ENCODE measurements at places on chromosomes 6 and 20.

DNA sequence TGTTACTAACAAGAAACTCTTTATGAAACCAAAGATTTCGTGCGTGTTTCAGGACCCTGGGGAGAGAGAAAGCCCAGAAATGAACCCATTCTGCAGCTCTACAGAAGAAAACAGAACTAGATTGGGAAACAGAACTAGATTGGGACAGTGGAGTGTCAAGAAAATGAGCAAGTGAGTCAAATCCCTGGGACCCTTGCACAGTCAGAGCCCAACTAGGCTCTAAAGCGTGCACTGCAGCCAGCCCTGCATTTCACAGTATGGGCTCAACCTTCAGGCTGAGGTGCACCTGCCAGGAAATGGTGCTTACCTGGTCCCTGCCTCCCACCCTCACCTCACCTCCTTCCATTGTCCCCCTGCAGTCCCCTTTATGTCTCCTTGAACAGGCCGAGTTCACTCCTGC lies 39.7 kb downstream of the BFSP1 start:
- no peak for DNase-seq

GRCh38 chr6:152399399-152399798 lies 237.8 kb downstream of the SYNE1 start:
- DNase-seq, result no peak

DNA sequence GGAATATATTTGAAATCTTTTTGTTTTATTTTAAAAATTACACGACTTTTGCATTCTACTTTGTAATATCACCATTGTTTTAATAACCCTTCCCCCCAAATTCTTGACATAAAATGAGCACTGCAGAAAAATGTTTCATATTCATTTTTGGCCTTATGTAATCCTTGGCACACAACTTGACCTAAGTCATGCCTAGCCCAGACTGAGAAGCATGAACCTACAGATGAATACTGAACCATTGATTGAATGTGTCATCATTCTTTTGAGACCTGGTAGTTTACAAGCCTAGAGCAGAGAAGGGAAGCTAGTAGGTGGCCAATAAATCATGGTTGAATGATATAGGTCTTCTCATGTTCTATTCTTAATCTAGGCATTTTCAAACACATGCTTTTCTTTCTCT lies 89.4 kb upstream of the EDN1 start:
- DNase-seq, result no peak

DNA sequence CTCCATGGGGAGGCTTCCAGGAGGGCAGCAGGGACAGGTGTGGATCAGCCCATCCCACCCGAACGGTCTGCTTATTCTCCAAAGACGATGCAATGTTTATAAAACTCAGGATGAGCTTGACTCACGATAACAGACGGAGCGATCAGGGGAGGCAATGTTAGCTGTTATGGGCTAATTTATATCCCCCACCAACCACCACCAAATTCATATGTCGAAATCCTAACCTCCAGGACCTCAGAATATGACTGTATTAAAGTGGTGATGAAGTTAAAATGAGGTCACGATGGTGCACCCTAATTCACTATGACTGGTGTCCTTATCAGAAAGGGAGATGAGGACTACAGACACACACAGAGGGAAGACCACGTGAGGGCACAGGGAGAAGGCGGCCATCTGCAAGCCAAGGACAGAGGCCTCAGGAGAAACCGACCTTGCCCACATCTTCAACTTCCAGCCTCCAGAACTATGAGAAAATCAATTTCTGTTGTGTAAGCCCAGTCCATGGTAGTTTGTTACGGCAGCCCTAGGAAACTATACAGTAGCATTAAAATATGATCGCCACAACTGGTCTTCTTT lies 7.0 kb downstream of the ADTRP start:
- DNase-seq, result no peak

DNA sequence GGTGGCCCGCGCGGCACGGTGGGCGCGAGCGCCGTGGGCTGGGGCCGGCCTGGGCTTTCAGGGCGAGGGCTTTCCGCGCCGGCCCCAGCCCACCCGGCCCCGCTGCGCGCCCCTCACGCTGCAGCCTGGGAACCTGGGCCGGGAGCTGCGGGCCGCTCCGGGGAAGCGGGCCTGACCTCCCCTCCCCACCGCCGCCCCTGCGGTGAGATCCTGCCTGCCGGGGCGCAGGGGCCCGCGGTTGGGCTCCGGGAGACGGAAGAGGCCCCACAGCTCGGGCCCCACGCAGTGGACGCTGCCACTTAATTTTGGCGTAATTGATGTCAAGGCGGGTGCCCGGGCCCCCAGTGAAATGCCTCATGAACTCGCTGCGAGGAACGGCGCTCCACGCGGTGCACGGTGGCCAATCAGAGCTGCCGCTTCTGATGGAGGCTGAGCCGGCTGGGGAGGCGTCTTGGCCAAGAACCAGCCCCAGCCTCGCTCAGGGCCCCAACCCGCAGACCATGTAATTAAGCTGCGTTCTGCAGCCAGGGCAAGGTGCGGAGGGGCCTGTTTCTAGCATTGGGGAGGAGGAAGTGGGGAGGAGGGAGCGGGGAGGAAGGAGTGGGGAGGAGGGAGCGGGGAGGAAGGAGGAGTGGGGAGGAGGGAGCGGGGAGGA lies 96.1 kb upstream of the BHLHE23 start:
- no peak for DNase-seq

DNA sequence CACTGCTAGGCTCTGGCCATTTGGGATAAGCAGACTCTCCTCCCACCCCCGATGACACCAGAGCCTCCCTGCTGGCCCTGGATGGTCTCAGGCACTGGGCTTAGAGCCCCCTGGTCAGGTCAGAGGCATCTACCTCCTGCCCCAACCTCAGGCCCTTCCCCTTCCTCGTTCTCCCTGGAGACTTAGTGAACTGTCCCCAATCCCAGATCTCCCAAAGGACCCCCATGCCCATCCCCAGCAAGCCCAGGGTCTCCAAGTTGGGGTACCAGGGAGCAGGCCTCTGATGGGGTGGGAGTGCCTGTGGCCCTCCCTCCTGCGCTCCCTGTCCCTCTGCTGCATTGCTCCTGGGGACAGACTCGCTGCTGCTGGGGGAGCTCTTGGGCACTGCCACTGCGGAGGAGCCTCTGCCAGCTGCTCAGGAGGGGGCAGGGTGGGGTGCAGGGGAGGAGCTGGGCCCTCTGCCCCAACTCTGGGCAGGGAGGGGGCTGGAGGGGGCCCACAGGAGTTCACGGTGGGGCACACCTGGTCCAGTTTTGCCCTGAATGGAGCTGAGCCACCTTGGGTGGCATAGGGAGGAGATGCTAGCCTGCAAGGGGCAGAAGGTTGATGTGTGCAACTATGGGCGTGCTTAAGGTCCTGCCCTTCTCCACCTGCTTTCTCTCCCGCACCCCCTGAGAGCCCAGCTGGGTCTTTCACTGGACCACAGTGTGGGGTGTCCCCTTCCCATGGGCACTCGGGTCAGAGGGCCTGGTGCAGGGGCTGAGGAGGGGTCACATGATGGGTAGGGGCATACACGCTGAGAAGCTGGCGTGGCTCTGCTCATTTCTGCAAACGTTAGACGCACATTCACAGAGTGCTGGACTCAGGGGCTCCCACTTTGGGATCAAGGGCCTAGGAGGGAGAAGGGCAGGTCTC lies 40.4 kb downstream of the SPDEF start:
- DNase-seq, result no peak

DNA sequence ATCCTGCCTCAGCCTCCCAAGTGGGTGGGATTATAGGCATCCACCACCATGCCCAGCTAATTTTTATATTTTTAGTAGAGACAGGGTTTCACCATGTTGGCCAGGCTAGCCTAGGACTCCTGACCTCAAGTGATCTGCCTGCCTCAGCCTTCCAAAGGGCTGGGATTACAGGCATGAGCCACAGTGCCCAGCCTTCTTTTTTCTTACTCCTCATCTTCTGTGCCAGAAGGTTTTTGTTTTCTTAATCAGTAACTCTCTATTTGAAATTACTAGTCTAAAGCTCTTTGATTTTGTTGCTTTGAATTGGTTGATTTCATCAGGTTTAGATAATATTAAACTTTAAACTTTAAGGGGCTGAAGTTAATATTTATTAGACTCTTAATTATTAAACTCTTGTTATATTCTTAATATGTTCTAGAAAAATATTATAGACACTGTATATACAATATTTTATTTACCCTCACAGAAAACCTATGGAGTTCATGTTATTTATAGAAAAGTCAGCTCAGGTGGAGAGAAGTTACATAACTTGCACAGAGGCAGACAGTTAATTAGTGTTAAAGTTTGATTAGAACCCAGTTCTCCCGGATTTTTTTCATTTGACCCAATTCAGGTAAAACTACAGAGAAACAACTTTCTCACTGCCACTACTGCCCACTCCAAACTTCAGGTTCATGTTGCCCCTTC lies 177.4 kb upstream of the SGK1 start:
- no peak for DNase-seq

- no peak for DNase-seq
These were observed 659 bp upstream of the GUCA1B start for GRCh38 chr6:42195415-42195814.

DNA sequence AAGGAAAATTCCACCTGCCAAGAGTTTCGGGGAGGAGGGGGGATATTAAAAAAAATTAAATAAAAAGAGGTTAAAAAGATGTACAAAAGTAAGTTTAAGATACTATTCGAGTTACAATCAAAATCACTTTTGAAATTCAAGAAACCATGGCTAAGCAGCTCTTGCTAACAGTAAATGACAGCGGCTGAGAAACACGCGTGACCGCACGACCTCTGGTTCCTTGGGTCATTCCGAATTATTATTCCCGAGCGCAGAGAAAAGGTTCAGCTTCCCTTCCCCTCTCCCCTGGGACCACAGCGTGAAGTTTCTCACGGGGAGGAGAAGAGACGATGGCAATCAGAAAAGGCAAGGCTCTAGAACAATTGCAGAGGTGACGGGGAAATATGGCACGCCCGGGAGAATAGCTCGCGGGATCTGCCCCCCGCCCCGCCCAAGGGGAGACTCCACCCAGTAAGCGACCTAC lies 496 bp downstream of the TMEM242 start:
- no peak for DNase-seq

DNA sequence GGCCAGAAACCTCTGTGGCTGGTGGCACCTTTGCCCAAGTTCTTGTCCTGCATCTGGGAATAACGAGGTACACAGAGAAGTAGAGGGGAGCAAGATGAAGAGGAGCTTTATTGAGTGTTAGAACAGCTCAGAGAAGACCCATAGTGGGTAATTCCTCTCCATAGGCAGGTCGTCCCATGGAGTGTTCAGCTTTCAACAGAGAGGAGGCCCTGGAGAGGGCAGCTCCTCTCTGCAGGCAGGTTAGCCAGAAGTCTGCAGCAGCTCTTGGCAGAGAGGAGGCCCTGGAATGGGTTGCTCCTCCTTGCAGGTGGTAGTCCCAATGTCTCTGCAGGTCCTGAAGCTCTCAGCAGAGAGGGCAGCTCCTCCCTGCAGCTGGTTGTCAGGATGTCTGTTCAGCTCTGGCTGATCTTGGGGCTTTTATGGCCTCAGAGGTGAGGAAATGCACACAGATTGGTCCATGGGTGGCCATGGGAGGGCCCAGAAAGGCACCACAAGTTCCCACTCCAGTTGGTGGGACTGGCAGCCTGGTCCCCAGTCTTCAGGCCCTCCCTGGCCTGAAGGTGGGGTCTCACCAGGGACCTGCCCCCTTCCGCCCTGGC lies 89.0 kb downstream of the IPCEF1 start:
- DNase-seq, result no peak

DNA sequence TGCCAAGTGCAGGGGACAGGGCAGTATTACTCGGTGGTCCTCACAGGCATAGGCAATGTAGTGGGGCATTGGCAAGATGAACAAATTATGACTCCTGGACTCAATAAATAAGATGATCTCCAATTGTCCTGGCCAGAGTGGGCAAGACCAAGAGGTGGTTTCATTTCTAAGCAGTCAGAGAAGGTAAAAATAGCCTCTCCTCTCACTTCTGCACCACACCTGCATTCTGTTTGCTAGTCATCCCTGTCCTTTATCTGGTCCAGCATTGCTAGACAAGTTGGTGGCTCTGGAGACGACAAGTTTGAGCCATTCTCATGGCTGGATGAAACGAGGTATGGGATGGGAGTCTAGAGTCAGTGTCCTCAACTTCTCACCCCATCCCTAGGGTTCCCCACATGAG lies 83.0 kb downstream of the BANF2 start:
- DNase-seq, result no peak

GRCh38 chr20:45248609-45249008 lies 5.8 kb downstream of the SLPI start:
- DNase-seq, result no peak

GRCh38 chr20:49573900-49574416 lies 6.0 kb upstream of the PTGIS start:
- no peak for DNase-seq

DNA sequence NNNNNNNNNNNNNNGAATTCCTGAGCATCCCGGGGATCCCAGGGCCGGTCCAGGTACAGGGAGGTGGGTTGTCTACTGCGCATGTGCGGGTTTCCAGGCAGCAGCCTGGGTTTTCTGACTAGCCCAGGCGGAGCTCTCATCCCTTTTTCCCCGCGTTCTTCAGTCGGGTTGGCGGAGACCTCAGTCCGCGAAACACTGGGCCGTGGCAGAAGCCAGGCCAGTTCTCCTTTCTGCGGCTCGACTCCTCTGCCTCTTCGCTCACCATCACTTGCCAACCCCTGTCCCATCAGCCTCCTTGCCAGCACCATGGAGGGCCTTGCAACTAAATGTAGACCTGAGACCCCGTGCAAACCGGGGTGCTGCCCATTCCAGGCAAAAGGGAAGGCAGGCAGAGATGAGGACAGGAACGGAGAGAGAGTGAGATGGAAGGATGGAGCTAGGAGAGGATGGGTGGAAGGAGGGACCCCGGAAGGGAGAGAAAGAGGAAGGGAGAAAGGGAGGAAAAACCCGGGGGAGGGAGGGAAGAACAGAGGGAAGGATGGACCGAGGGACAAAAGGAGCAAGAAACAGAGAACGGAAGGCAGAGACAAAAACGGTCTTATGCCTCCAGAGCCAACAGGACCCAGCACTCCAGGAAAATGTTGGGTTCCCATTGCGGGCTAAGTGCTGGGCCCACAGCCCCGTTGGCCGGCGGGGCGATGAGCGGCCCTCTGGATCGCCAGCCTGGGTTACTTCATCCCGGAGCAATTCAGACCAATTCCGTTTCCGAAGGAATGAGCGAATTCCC lies 445.4 kb upstream of the DEFB115 start:
- DNase-seq, result no peak

- DNase-seq, result no peak
These were observed 500.3 kb upstream of the PTCHD4 start for GRCh38 chr6:48611332-48611731.

- no peak for DNase-seq
These were observed 927 bp upstream of the MANEA start for GRCh38 chr6:95576218-95576997.

- no peak for DNase-seq
These were observed 199.7 kb downstream of the SAMD5 start for GRCh38 chr6:147708170-147708569.

- no peak for DNase-seq
These were observed 213.0 kb upstream of the CITED2 start for GRCh38 chr6:139587469-139587868.
